ENCODE measurements at places on chromosomes 5 and 9. TPM values are rescaled to one million over a fixed set of nuclear protein-coding genes. Genes with fewer than 3 reads are reported as not detected.

- DNase-seq: no peak
- peaks cover 9% of the 10 kb centered on the region for H3K36me3 ChIP-seq
- H3K4me1 ChIP-seq: no peaks in the 10 kb centered on the region
- no peak overlapping the region for H3K27ac ChIP-seq
Observed at GRCh38 chr9:137406085-137406760, 16.7 kb downstream of the EXD3 start.

Gene PCDHB2
- total RNA-seq: 75.5 TPM

Gene RECK
- total RNA-seq: 7.1 TPM

DNA sequence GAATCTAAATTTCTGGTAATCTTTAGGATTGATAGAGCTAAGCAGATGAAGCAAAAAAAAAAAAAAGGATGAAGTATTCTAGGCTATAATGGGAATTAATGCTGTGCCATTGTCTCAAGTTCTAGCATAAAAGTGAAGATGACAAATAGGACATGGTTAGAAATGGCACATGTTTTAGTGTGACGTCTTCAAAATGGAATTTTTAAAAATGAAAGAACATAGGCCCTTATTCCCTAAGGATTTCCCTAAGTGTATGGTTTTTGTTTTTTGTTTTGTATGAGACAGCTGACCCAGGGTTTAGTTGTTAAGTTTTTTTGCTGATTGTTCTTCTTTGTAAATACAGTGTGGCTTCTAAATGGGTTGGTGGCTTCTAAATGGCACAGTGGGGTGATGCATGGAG, 7.1 kb downstream of the TLE4 start:
- peaks cover 67% of the 10 kb centered on the region for H3K4me1 ChIP-seq
- no peak for DNase-seq
- no peak overlapping the region for H3K4me3 ChIP-seq

Gene IFNA2
- total RNA-seq: not detected

Gene ITK
- not detected for total RNA-seq

Gene GABRG2
- 0.81 TPM for total RNA-seq
